ENCODE measurements at places on chromosomes 2 and 18.
A peak's percentile ranks its signal among the peaks of the same experiment; 100 is the strongest.

GRCh38 chr2:162297925-162298552 is 20.4 kb downstream of the IFIH1 start:
- DNase-seq = peak; percentile 19

- no peak for DNase-seq
Observed at GRCh38 chr2:206996556-206997065, 57.3 kb downstream of the CPO start.

DNA sequence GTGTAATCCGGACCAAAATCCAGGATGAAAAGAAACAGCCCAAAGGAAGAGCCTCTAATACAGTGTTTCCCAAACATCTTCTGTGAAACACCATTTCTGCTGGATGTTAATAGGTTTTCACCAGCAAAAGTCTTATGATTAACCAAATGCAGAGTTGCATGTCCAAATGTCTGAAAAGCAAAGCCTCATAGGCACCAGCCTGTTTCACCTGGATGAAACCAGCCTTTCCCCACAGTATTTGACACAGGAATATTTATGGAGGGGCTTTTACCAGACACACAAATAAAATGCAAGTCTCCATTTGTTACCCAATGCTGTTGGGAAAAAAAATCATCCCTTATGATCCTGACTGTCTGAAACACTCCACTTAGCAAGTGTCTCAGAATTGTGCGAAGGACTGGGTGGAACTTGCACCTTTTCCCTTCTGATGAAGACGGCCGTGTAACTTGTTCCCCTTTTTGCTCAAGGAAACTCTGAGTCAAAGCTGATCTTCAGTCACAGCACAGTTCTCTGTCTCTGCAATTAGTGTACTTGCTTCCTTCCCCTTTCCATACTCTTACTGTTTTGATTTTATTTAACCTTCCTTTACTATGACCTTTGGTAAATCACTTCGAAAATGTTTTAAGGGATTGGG is 70.3 kb upstream of the IL1R2 start:
- DNase-seq = no peak

- DNase-seq = no peak
Observed at GRCh38 chr2:174925046-174925784, 80.0 kb downstream of the CHN1 start.

- no peak for DNase-seq
Observed at GRCh38 chr2:43676322-43677050, at the start of gene C1GALT1C1L. Gene C1GALT1C1L, minus strand, starts transcription at chr2:43676429. Its CDS starts 107 bp downstream, at chr2:43676322.

DNA sequence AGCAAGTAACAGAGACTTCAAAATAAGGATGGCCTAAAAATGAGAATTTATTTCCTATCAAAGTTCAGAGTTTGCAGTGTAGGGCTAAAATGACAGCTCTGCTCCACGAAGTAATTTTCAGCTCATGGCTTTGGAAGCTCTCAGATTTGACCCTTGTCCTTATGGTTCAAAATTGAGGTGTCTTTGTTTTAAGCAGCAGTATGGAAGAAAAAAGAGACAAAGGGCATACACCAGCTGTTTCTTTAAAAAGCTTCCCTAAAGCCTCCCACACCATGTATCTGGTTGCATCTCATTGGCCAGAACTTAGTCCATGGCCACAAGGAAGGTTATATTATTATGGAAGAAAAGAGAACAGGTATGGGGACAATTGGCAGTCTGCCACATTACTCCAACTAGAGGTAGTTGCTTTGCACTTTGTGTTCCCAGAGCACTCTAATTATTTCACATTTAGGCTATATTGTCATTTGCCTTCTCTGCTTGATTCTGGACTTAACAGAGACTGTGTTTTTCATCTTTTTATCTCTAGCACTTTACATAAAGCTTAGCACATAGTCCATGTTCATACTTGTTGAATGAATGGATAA is 180.4 kb downstream of the MCFD2 start:
- DNase-seq = no peak

DNA sequence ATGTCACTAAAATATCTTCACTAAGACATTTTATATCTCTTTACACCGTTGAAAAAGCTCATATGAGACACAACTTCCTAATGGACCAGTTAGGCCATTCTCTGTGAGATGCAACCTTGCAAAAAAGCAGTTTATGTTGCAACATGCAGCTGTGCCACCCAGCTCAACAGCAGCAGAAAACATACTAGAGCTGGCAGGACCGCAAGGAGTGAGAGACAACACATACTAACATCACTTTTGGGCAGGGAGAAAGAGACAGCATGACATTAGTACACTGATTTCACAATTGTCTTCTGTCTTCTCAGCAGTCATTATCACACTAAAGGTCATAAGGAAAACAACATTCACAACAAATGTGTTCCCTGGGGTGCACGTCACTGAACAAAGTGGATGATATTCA is 122.9 kb downstream of the EPB41L3 start:
- DNase-seq = no peak

DNA sequence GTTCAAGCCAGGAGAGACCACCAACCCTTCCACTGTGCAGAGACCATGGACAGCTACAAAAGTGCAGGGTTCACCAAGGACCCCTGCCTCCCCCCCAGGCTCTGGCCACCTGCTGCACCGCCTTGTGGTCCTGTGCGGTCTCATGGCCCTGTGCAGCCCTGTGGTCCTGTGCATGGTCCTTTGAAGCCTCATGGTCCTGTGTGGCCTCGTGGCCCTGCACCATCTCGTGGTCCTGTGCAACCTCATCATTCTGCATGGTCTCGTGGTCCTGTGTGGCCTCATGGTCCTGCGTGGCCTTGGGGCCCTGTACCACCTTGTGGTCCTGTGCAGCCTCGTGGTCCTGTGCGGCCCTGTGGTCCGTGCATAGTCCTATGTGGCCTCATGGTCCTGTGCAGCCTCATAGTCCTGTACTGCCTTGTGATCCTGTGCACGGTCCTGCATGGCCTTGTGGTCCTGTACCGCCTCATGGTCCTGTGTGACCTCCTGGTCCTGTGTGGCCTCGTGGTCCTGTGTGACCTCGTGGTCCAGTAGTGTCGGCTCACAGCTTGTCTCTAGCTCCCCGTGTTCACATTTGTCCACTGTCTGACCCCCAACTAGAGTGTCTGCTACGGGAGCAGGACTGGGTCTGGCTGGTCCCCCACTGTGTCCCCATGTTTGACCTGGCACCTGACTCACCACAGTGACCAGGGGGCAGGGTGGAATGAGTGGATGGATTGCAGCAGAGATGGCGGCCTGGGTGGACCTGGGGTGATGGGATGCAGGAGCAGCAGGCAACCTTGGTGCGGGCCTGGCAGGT is 20.0 kb upstream of the OTOS start:
- DNase-seq = no peak

DNA sequence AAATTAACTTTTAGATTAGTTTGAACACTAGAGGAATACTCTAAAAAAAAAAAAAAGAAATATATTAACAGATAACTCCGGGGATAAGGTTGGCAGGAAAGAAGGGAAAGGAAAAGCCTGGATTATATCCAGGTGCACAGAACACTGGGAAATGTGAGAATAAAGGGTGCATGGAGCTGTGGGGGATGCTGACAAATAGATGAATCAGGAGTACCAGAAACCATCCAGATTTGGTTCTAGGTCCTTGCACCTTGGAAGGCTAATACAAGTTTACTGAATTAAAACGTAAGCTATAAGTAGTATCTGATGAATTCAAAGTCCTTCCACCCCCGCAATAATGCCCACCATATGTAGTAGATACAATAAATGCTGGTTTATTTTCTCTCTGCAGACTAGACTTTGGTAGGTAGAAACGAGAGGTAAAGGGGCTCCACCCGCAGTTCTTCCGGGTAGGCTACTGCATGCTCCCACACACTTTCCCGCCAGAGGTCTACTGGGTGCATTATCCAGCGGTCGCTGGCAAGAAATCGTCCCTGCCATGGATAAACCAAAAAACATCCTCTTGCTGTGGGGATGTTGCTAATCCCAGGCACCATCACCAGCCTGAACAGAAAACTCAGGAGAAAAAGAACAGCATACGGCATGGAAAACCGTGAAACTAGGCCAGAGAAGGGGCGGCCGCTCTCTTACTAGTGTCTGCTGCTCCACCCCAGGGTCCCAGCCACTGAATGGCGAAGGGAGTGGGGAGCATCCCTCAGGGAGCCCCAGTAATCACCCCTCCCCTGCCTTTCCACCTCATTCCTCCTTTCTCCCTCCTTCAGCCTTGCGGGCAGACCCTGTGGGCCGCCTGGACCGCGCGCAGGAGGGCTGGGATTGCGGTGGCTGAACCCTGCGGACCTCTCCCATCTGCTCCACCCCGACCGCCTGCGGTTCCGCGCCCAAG is 1.5 kb downstream of the CNRIP1 start:
- no peak for DNase-seq

- DNase-seq = no peak
Observed at GRCh38 chr2:120815292-120815691, 79.6 kb downstream of the GLI2 start.

DNA sequence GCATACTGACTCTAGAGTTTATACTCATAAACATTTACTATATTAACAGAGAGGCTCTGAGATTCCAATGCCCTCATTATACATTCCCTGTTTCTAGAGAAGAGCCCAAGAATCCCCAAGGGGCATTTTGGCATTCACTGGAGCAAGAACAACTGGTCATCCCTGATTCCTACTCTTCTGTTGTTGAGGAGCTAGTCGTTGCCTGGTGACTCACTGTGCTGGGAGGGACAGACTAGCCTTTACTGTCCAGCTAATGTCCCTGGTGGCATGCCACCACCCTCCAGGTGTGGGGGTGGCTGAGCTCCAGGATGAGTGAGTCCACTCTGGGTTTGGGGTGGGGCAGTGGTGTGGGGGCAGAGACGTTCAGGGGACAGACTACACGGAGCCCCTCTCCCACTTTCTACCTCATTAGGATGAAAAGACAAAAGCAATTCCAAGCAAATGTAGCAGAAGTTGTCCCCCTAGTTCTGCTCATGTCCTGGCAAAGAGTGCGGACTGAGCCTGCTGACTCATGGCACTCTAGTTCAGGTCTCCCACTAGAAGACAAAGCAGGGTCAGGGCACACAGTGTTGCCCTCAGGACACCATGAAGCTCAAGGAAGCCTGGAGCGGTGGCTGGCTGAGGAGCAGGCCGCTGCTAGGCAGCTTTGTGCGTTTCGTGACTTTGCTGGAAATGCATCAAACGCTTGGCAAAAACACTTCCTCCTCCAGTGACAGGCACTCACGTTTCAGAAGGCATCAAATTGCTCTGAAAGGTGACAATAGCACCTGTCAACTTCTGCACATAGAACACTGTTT is 49.4 kb downstream of the RHOB start:
- DNase-seq = no peak

DNA sequence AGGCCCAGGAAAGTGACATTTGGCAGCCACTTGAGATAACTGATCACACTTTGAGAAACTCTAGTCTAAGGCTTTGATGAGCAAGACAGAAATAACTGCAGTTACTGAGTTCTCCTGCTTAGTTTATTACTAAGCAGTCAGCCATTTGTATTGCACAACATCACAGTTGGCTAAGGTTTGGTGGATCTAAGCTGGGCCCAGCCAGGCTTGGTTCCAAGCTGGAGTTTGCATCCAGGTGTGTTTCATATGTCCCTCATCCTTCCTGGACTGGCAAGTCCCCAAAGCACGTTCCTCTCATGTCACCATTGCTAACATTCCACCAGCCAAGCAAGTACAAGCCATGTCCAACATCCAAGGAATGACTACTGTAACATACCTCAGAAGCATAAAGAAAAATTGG is 71.3 kb upstream of the ZNF532 start:
- DNase-seq = no peak

DNA sequence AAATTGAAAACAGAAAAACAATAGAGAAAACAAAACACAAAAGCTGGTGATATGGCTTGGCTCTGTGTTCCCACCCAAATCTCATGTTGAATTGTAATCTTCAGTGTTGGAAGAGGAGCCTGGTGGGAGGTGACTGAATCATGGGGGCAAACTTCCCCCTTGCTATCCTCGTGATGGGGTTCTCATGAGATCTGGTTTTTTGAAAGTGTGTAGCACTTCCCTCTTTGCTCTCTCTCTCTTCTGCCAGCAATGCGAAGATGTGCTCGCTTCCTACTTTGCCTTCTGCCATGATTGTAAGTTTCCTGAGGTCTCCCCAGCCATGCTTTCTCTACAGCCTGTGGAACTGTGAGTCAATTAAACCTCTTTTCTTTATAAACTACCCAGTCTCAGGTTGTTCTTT is 112.3 kb upstream of the UXS1 start:
- DNase-seq = no peak

GRCh38 chr2:64876137-64876647 is 113.0 kb upstream of the SLC1A4 start:
- no peak for DNase-seq

DNA sequence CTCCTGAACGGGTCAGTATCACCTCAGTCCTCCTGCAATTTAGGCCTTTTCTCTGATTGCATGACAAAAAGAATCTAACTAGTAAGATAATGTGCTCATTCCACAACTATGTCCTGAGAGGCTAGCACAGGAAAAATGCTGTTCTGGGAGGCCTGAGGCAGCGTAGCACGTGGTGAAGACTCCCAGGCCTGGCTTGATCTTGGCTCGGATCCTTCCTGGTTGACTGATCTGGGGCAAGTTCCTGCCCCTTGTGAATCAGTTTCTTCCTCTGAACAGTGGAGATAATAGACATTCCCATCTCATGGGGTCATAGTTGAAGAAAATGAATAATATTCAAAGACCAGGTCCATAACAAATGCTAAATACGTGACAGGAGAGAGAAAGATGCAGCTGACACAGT is 12.3 kb downstream of the FBLN7 start:
- no peak for DNase-seq

- no peak for DNase-seq
Observed at GRCh38 chr2:6506361-6506794, 359.3 kb downstream of the CMPK2 start.

DNA sequence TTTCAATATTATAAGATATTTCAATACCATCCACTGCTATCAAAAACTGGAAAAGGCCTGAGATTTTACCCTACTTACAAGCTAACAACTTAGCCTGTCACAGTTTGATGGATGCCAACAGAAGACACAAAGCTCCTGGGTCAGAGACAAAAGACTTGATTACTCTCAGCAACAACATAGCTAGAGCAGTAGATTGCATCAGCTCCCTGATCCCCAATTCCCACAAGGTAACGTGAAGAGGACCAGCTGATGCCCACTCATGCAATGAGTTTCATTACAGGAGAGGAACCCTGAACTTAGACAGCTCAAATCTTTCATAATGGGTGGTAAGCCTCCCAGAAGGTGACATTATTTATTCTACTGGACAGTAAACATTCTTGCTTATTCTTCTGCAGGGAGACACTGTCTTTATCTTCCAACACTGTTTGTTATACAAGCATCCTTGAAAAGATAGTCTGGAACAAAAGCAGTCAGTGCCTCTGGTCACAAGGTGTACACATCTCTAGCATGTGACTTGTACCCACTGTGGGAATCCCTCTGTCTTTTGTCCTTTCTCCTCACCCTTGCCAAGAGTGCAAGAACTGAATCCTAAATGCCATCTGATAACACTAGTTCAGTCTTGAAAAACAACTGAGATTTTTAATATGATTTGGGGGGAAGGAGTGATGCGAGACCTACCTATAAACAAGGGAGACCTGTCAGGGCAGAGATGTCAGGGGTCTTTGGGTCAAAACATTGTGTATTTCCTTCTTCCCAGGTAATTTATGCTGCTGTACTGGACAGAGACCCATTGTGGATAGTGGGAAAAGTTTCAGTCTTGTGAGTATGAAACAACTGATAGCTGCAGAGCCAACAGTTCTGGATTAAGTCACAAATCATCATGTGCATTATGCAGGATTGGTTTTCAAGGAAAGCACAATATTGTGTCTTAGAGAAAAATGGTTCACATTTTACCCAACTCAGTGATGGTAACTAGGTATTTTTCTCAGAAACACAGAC is 102.4 kb downstream of the AOX1 start:
- DNase-seq = no peak

Measured in stimulated activated CD8-positive, alpha-beta memory T cell treated with anti-CD3 and anti-CD28 coated beads, Interleukin-4, amount 100 ng/mL, for 1 hour (primary cell).